ENCODE measurements at places on chromosomes 12 and 14. TPM values are rescaled to one million over a fixed set of nuclear protein-coding genes. Genes with fewer than 3 reads are reported as not detected.

DNA sequence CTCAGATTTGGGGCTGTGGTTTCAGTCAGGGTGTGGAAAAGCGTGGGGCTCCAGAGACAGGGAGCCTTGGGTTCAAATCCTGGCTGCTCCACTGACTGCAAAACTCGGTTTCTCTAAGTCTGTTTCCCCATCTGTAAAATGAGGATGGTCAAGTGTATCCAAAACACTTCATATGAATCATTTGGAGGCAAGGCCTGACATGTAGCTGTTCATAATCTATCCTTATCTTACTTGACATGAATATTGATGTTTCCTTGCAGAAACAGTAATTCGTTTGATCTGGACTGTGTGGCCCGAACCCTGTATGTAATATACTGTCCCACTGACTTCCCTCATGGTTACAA lies 1.5 kb upstream of the CCDC63 start:
- H3K4me3 ChIP-seq = no peak overlapping the region
- no peaks in the 10 kb centered on the region for H3K36me3 ChIP-seq
- H3K27me3 ChIP-seq = peaks cover 45% of the 10 kb centered on the region
- DNase-seq = no peak
- no peak overlapping the region for H3K27ac ChIP-seq

Gene CLEC4D
- not detected for total RNA-seq

DNA sequence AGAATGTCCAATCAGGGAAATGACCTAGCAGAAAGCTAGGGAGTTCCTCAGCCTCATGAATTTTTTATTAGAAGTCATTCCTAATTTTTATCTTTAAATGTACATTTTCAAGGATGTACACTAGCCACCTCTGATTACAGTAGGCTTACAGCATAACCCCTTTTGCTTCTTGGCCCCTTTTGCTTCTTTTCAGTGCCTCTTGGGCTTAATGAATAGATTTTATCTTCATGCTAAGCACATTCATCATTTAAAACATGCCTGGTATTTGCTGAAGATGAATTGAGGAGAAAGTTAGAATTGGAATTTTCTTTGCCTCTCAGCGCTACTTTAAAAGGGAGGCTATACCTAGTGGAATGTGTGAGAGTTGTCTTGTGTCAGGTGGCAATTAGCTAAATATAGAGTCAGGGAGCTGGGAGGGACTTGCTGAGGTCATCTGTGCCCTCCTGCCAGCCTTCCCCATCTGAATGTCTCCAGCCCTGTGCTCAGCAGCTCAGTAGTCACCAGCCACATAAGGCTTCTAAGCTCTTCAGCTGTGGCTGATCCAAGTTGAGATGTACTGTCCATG lies 132.1 kb downstream of the SAMD4A start:
- no peak overlapping the region for H3K27ac ChIP-seq
- peaks cover 29% of the 10 kb centered on the region for H3K4me1 ChIP-seq
- DNase-seq = no peak

DNA sequence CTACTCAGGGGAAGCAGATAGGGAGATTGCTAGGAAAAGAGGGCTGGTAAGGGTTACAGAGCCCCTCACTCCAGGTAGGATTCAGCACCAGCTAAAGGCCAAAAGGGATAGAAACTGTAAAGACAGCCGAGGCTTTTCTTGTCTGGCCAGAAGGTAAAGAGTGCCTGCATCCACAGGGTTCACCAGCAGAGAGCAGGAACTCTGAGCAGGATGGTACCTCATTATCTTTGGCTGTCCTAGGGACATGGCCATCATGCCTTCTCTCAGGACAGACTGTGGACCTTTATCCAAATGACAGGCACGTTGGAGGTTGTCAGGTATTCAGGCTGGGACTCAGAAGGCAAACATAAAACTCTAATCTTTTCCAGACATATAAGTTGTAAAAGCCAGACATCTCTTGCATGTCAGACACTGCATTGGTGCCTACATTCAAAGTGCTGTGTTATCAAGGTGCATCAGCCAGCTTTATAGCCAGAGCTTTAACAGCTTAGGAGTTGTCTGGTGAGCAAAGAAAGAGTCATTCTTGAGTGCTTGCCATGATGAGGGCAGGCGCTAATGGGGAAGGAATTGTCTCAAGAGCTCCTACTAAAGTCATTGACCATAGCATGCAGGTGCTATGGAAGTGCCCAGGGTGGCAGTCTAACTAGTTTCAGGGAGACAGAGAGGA lies 89.5 kb downstream of the PELI2 start:
- H3K36me3 ChIP-seq = no peaks in the 10 kb centered on the region
- H3K27ac ChIP-seq = no peak overlapping the region
- no peak overlapping the region for H3K4me3 ChIP-seq
- no peaks in the 10 kb centered on the region for H3K4me1 ChIP-seq

- DNase-seq = no peak
- no peaks in the 10 kb centered on the region for H3K27me3 ChIP-seq
- no peaks in the 10 kb centered on the region for H3K4me1 ChIP-seq
- no peak overlapping the region for H3K4me3 ChIP-seq
- H3K36me3 ChIP-seq = no peaks in the 10 kb centered on the region
- no peak overlapping the region for H3K27ac ChIP-seq
Observed at GRCh38 chr12:127571578-127571977, 695.4 kb upstream of the TMEM132C start.

GRCh38 chr12:121796855-121797751 lies 3.6 kb upstream of the RHOF start:
- no peaks in the 10 kb centered on the region for H3K27me3 ChIP-seq
- H3K4me1 ChIP-seq = peaks cover 71% of the 10 kb centered on the region
- peak overlapping the region; percentile 99 for H3K27ac ChIP-seq
- no peaks in the 10 kb centered on the region for H3K36me3 ChIP-seq

GRCh38 chr12:109997393-109997792 lies 1.2 kb upstream of the GIT2 start:
- DNase-seq = no peak
- H3K4me3 ChIP-seq = no peak overlapping the region
- no peak overlapping the region for H3K27ac ChIP-seq
- no peaks in the 10 kb centered on the region for H3K36me3 ChIP-seq
- H3K4me1 ChIP-seq = peaks cover 67% of the 10 kb centered on the region

DNA sequence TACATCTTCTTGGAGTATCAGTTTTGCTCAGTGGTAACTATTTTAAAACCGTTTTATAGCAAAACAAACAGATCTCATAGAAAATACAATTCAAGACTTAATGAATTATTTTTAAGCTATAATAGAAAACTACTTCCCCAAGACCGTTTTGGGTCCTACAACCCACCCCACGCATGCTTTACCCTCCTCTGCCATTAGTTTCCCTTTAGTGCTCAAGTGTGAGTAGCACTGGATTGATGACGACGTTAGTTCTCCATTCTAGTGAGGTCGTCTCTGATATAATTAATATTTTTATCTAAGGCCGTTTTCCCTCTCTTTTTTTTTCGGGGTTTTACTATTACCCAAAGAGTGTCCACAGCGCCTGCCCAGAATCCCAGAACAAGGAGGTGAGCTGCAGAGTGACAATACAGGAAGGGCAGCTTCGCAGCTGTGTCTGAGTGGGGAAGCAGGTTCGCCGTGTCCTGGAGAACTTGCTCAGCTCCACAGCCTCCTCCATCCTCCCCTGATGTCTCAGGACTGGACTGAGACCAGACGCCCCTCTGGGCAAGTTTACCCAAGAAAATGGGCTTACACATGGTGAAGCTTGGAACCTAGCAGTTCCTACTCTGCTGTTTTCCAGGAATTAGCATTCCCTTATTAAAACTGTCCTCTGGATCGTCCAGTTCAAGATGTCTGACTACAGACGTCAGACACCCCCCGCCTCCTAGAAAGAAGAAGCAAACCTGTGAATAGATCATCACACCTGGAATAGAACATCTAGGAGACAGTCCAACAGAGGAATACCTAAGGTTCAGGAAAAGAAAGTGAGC lies 31.9 kb upstream of the MON2 start:
- H3K36me3 ChIP-seq = no peaks in the 10 kb centered on the region
- no peak overlapping the region for H3K27ac ChIP-seq
- H3K27me3 ChIP-seq = no peaks in the 10 kb centered on the region
- DNase-seq = no peak
- peaks cover 15% of the 10 kb centered on the region for H3K4me1 ChIP-seq
- peak overlapping the region; percentile 56 for H3K4me3 ChIP-seq

Gene SYCP3
- not detected for total RNA-seq

DNA sequence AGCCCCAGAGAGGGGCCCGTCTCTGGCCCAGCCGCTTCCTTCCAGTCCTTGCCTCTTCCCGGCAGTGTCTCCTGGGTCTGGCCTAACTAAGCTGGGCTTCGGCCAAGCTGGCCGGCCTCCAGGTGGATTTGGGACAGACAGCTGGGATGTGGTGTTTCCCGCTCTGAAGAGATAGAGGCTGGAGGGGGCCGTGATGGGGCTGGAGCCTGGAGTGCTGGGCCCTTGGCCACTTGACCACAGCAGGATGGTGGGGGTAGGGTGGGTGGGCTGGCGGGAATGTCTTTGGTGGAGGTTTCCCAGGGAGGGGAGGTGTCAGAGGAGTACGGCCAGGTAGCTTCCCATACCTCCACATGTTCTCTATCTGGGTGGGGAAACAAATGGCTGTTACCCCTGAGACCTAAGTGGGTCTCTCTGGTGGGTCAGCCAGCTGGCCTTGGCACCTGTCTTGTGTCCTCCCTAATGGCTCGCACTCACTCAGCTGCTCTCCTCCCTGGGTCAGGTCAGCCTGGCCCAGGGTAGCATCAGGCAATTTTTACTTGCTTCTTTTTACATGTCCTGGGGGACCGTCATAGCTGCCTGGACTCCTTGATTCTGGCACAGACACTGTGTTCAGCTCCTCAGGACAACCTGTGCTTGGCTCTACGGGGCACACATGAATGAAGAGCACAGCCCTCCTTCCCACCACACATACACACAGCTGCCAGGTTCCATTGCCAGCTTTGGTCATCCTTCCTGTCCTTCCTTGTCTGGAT lies 19.8 kb upstream of the PGF start:
- no peak for DNase-seq
- no peaks in the 10 kb centered on the region for H3K36me3 ChIP-seq
- no peak overlapping the region for H3K4me3 ChIP-seq
- no peaks in the 10 kb centered on the region for H3K27me3 ChIP-seq
- peaks cover 50% of the 10 kb centered on the region for H3K4me1 ChIP-seq
- no peak overlapping the region for H3K27ac ChIP-seq

Gene LALBA
- total RNA-seq = not detected

DNA sequence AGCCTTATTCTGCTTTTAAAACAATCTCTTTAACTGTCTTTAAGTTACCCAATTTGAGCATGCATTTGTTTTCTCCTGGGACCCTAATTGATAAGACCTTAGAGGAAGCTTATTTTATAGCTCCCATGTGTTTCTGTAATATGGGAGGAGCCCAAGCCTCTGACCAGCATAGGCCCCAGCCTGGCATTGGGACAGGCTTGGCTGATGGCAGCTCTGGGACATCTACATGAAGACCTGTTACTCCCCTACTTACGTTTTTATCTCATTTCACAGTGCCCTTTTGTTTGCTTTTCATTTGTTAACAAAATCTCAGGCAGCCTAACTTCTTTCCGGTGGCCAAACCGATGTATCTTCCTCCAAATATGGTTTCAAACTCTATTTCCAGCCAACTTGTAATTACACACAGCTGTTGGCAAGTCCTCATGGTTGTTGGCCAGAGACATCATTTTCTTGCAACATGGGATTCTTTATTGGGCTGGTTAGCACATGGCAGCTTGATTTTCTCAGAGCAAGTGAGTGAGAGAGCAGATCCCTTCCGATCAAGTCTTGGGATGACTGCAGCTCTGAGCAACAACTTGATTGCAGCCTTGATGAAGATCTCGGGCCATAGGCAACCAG lies 1117.5 kb downstream of the AACS start:
- H3K27me3 ChIP-seq = no peaks in the 10 kb centered on the region
- H3K4me1 ChIP-seq = no peaks in the 10 kb centered on the region

DNA sequence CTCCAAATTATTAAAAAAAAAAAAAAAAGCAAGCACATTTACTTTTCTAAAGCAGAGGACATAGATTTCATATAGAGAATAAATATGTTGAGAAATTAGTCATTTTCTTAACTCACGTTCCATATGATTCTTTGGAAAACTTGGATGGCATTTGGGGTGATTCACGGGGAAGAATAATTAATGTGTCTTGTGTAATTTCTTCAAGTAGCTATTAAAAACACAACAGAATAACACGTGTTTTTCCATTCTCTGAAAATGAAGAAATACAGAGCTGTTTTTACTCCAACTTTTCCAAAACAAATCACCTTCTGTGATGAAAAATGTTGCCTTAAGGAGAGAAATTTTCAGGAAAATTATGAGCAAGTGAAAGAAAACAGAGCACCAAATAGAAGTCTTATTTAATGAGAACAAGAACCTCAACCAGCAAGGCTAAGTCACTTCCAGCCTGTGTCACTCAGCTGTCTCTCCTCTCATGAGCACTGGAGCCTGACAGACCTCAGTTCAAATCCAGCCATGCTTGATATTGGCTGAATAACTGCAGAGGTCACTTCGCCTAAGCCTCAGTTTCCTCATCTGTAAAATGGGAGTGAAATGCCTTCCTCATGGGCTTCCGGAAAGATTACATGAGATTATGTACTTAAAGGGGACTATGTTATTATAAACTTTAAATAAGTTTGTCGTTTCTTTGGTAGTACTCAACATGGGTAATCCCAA lies 42.8 kb upstream of the NUAK1 start:
- H3K27ac ChIP-seq = no peak overlapping the region
- DNase-seq = no peak
- no peak overlapping the region for H3K4me3 ChIP-seq
- no peaks in the 10 kb centered on the region for H3K36me3 ChIP-seq

Gene PPP1R36
- not detected for total RNA-seq

Gene HCAR2
- total RNA-seq = 0.09 TPM

DNA sequence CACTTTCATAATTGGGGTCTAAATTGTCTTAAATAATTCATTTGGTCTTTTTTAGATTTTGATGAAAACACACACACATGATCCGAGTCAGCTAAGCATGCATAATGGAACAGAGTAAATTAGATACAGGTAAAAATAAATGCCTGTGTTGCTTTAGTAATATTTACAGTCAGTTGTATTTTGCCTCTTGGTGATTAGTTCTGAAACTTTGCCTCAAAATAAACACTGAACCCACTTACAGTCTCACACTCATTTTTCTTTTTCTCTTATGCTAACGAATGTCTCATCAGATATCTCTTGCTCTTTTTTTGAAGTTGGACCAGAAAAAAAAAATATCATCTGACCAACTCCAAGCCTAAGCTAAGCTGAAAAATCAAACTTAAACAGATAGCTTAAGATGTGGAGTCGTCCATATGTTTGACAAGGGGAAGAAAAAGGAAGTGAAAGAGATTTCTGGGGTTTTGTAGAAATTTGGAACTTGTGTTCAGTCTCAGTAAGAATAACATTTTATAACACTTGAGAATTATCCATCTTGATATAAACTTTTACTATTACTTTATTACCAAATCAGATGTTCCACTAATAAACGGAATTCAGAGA lies 592.5 kb downstream of the RPL10L start:
- no peak for DNase-seq
- no peaks in the 10 kb centered on the region for H3K36me3 ChIP-seq
- no peak overlapping the region for H3K27ac ChIP-seq
- H3K4me3 ChIP-seq = no peak overlapping the region

- H3K27ac ChIP-seq = no peak overlapping the region
- H3K4me1 ChIP-seq = peaks cover 68% of the 10 kb centered on the region
- DNase-seq = no peak
- H3K4me3 ChIP-seq = no peak overlapping the region
- H3K36me3 ChIP-seq = no peaks in the 10 kb centered on the region
- H3K27me3 ChIP-seq = no peaks in the 10 kb centered on the region
Observed at GRCh38 chr14:99546234-99546879, 57.6 kb downstream of the CCDC85C start.

Gene CD163
- not detected for total RNA-seq

Gene CACNA2D4
- total RNA-seq = 7.2 TPM
